DMS153 (cell line): ENCODE measurements at places on chromosomes 1 and 21.

- peak; percentile 92 for DNase-seq
Observed at GRCh38 chr1:72282271-72283021, at the start of gene NEGR1. TSS of gene NEGR1 (minus strand) at chr1:72282539.

GRCh38 chr1:211985556-211986264 lies 49.6 kb downstream of the INTS7 start:
- no peak for DNase-seq

- DNase-seq, result no peak
Observed at GRCh38 chr1:172343240-172344160, 77.0 kb upstream of the C1orf105 start.

GRCh38 chr1:185895208-185895900 lies 161.2 kb downstream of the HMCN1 start:
- DNase-seq, result no peak

DNA sequence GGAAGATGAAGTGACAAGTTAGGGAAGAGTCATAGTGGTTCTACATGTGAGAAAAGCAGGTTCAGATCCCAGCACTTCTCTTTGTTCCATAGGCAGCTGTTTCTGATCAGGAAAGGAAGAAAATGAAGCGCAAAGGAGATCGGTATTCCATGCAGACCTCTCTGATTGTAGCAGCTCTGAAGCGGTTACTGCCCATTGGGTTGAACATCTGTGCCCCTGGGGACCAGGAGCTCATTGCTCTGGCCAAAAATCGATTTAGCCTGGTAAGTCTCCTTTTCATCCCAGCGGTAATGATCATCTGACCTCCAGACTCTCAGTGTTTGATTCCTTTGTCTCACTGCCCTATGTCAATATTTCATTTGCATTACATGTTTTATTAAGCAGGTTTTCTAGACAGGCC lies 173.6 kb downstream of the ZP4 start:
- DNase-seq, result no peak

GRCh38 chr21:37868446-37869295 lies 47.6 kb downstream of the KCNJ6 start:
- DNase-seq, result peak; percentile 35

DNA sequence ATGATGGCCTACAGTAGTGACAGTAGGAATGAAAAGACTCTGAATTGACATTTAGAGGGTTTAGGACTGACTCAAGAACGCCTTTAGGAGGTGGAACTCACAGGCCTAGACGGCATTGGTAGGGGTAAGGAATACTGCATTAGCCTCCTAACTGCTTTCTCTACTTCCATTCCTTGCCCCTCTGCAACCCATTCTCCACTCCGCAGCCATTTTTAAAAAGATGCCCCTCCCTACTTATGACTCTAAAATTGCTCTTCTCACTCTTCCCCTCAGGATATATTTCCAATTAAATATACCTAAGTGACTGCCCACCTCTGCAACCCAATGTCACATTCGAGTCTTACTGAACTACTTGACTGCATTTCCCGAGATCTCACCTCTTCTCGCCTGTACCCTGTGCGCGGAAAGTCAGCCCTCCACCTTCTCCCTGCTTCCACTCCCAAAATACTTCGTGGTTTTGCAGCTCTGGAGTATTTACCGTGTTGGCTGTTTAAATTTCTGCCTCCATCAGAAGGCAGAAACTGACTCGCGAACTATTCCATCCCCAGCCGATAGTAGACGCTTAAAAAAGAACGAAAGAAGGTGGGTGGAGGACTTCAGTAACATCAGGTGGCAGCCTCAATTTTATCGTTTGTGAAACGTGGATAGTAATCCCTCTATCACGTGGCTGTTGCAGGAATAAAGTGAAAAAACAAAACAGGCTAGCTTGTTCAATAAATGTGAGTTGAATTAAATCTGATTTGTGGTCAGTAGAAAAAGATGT lies 1.1 kb upstream of the YBX1 start:
- DNase-seq, result no peak

GRCh38 chr1:18011703-18012102 lies 95.9 kb upstream of the IGSF21 start:
- no peak for DNase-seq

DNA sequence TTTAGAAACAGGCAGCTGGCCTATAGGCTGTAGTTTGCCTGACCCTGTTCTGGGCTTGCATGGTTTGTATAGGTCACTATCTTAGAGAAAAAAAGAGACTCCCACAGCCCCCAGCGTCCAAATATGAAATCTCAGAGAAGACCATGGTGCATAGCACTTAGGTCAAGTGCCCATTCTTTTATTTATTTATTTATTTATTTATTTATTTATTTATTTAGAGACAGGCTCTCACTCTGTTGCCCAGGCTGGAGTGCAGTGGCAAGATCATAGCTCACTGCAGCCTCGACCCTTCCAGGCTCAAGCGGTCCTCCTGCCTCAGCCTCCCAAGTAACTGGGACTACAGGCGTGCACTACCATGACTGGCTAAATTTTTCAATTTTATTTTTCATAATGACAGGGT lies 50.8 kb upstream of the ARTN start:
- DNase-seq, result no peak

DNA sequence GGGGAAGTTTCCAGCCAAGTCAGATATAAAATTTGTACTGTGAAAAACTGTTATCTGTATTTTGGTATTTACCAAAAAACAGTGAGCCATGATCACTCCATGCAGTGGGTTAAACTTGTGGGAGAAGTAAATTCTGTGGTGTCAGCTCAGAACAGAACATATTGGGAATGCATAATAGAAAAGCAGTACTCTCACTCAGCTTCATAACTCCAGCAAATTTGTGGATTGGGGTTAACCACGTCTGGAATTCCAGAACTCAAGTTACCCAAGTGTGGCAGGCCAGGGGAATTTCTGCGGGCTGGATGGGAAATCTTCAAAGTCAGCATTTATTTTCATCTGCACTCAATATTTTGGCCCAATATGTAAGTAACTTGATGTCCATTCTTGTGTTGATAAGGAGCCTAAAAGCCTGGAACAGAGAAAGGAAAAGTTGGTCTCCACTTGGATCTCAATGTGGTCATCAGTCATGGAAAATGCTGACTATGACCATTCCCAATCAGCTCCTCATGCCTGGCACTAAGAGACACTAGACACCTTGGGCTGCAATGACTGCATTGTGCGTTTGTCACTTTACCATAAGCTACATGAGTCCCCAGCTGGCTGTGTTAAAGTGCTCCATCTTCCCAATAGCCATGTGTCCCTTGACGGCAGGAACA lies 39.1 kb upstream of the ENAH start:
- DNase-seq, result no peak

DNA sequence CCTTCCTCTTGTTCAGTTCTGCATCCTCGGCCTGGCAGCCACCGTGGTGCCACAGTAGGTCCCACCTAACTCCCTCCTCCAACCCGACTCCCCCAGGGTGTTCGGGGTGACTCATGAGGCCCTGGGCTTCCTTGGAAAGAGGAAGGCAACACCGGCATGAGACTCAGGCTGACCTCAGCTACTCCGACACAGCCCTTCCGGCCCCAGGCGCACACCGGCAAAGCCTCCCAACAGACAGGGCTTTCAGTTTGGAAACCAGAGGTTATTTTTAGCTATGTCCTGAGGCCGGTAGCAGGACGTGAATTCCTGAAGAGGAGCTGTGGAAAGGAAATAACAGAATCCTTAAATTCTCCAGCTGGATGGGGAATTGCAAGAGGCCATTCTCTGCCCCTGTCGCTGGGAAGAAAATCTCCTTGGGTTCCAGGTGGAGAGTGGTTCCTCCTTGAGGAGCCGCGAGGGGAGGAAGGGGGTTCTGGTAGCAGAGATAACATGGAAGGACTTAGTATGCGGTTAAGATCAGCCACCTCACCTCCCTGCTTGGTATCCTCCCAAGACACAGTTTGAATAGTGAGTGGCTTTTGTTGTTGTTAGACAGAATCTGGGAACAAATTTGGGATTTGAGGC lies 24.4 kb downstream of the PLXNA2 start:
- no peak for DNase-seq

DNA sequence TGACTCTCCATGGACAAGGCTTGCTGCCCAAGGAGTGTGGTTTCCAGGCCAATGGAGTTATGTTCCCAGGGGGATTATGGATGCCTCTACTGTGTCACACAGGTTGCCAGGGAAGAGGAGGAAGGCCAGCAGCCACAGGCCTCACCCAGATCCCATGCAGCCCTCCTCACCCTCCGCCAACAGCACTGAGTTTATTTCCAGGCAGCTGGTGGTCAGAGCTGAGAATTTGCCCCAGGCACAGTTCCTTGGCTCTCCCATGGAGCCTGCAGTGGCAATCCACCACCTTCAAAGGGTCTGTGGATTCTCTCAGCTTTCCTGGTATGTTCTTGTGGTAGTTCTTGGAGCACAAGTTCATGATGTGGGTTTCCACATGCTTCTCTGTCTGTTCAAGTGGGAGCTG lies 79.2 kb downstream of the NTNG1 start:
- no peak for DNase-seq

DNA sequence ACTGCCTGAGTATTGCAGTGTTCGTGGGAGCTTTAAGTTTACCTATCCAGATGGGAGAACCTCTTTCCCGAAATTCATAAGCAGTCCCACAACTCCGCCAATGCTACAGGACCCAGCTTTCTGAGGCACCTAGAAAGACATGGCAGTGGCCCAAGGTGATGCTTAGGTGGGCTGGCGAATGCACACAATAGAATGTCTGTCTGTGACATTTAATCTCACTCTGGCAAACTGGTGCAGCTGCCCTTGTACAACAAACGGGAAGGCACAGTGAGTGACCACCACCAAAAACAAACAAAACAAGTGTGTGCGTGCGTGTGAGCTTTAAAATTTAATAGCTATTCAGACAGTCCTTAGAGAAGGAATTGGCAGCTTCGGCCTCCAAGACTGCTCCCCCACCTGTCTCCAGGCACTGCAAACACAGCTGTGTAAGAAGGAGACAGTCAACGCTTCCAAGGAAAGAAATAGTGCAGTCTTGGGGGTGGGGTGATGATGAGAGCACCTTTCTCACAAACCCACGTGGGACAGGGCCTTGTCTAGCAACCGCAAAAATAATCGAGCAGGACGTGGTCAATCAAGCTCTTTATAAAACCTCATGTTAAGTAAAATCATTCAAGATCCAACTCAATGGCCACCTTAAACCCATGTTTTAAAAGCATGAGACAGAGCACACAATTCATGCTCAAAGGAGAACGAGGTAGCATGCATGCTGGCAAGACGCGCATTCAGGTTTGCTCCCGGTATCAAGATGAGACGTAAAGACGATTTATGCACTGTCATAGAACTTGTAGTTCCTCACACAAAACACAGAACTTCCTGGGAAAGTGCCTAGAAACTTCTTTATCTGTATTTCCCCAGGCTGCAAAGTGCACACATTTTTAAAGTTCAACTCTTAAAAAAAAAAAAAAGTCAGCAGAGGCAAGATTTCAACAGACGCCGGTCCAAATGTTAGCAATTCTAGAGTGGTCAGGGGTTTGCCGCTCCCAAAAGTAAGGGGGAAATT lies 84.1 kb downstream of the TM2D1 start:
- peak; percentile 15 for DNase-seq

DNA sequence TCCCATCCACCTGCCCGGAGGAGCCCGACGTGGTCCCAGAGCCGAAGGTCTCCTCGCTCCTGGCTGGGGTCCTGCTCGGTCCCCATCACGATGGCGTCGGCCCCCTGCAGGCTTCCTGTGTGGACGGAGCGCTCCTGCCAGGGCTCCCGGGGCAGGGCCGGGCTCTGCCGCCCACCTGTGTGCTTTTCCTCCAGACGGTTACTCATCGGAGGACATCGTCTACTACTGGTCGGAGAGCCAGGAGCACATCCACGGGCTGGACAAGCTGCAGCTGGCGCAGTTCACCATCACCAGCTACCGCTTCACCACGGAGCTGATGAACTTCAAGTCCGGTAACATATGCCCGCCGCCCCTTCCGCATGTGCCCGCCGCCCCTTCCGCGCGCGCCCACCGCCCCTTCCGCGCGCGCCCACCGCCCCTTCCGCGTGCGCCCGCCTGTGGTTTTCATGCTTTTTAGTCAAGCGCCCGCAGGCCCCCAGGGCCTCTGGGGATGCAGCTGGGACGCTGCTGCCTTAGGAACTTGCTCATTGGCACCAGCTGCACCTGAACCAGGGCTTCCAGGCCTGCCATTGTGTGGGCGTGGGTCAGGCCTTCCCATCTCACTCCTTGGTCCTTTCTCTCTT lies 8.9 kb downstream of the GABRD start:
- no peak for DNase-seq

DNA sequence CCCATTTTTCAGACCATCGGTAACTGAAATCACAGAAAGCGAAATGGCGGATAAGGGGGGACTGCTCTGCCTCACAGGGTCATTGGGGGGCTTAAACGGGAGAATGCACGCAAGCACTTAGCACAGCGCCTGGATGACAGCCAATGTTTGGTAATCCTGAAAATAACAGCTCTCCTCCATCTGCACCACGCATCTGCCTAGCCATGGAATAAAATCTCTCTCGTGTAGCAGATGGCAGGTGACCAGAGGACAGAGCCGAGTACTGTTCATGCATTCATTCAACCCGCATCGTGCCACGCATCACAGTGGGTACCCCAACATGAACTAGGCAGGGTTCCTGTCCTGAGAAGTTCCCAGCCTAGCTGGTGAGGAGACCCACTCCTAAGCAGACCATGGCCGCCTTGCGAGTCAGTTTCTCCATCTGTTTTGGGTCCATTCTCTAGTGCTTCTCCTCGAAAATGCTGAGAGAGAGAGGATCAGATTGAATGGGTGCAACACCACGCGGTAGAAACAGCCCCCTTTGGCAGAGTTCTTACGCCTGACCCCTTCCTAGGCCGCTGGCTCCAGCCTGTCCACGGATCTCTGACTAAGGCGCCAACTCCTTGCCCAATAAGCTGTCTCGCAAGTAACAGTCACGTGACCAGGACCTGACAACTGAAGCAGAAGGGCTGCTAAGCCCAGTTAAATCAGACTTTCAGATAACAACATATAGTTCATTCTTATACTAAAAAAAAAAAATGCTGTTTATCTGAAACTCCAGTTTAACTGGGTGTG lies 7.3 kb downstream of the SLC1A7 start:
- DNase-seq, result no peak

DNA sequence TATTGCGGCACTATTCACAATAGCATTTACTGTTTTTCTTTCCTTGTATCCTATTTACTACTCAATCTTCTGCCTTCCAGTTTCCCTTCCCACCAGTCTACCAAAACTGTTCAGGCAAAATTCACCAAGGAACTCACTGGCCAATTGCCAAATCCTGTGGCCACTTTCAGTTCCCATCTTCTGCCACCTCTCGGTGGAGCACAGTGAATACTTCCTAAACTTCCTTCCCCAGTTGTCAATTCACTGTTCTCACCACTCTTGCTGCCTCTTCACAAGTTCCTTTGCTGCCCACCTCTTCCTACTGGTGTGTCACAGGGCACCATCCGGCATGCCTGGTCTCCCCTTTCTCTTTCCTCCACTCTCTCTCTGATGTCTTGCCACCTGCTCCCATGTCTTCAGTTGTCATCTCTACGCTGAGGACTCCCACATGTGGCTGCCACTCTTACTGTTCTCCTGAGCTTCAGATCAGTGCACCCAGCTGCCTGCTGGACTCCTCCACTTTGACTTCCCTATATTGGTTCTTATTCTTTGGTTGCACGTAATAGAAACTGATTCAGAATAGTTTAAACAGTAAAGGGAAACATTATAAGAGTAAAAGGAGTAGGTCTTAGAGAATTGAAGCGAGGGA lies 114.4 kb downstream of the PIK3R3 start:
- DNase-seq, result no peak
